Stimulated activated CD8-positive, alpha-beta memory T cell treated with anti-CD3 and anti-CD28 coated beads, Interleukin-4, amount 100 ng/mL, for 4 hours (primary cell): ENCODE measurements at places on chromosomes 1 and 21.

- DNase-seq, result no peak
Measured at GRCh38 chr1:210908791-210909190, 225.2 kb downstream of the KCNH1 start.

DNA sequence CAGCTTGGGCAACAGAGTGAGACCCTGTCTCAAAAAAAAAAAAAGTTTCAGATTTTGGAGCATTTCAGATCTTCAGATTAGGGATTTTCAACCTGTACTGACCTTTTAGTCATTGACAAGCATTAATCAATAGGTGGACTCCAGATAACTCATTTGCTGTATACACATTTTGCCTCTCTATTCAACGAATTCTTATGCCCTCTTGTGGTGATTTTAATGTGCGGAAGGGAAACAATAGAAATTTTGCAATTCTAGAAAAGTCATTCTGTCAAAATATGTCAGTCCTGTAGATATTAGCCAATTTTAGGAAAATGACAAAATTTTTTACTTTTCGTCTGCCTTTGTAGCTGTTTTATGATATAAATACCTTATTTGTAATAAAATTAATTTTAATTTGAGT, 11.6 kb upstream of the OR2G2 start:
- DNase-seq, result no peak

DNA sequence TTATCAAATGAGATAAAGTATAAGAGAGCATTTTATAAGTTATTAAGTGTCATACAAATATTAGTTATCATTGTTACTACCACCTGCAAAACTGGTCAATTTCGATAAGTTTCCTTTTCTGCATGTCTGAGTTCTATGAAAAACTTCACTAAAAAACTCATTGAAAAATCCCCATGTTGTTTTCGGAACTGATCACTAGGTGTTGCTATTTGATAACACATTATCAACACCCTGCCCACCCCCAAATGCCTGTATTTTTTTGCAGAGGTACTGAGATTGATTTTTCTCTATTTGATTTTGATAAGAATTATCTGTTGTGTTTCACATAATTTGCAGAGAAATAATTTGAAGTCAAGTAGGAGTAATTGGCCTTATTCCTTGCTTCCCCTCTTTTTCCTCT, 22.1 kb upstream of the DISP1 start:
- no peak for DNase-seq

DNA sequence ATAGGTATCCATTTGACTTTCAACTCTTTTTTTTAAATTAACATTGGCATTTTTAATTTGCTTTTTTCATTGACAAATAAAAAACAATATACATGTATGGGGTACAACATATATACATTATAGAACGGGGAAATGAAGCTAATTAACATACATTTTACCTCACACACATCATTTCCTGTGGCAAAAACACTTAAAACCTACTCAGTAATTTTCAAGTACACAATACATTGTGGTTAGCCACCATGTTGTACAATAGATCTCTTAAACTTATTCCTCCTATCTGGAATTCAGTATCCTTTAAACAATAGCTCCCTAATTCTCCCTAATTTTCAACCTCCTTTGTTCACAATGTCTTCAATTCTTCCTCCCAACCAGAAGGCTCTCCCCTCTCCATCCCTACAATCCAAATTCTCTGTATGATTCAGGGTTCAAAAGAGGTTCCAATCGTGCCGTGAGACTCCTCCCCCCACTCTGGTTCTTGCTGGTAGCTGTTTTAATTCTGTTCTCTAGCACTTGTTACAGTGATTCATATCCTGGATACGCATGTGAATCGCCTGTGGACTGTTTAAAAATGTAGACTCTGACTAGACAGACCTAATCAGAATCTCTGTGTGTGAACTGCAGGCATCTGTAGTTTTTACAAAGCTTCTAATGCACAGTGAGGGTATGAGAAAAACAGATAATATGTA, 87.6 kb upstream of the DUSP10 start:
- DNase-seq, result no peak

DNA sequence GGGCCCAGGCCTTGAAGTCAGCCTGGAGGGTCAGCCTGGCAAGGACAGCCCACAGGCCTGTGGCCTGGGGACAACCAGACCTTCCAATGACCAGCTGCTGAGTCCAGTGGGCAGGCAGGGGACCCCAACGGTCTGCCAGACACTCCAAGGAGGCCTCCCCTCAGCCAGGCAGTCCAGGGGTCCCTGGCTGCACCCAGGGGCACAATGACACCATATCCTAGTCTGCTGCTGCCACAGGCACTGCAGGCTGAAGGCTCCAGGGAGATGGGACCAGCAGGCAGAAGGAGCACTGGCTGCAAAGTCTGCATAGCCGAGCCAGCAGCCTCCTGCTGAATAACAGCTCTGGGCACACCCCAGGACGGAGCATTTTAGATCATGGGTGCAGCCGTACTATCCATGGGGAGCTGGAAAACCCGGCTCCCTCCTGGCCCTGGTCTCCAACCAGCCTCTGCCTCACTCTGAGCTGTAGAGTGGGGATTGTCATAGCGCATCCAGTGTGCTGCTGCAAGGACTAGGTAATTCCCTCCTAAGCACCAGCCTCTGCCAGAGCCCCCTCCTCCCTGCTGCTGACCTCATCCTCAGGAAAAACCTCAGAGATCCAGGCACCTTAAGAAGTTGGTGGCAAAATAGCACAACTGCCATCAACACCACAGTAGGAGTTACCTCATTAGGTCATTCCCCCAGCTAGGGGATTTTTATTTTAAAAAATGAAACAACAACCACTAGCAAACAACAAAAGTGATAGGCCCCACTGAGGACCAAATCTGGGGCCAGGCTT, 4.8 kb upstream of the LAPTM5 start:
- DNase-seq, result no peak

GRCh38 chr1:116587501-116588227, 16.8 kb upstream of the CD58 start:
- no peak for DNase-seq

DNA sequence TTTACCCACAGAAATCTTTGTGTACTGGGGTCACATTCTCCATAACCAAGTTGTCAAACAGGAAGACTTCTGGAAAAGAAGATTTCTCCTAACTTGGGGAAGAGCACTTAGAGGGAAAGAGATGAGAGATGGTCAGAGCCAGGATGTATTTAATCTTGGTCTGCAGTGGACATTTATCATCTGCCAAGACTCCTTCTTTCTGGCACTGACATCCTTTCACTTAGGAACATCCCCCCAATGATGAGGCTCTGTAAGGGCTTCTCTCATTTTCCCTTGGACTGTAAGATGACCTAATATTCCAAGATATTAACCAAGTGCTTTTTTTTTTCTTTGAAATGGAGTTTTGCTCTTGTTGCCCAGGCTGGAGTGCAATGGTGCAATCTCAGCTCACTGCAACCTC, 39.3 kb upstream of the IGSF3 start:
- DNase-seq, result no peak

DNA sequence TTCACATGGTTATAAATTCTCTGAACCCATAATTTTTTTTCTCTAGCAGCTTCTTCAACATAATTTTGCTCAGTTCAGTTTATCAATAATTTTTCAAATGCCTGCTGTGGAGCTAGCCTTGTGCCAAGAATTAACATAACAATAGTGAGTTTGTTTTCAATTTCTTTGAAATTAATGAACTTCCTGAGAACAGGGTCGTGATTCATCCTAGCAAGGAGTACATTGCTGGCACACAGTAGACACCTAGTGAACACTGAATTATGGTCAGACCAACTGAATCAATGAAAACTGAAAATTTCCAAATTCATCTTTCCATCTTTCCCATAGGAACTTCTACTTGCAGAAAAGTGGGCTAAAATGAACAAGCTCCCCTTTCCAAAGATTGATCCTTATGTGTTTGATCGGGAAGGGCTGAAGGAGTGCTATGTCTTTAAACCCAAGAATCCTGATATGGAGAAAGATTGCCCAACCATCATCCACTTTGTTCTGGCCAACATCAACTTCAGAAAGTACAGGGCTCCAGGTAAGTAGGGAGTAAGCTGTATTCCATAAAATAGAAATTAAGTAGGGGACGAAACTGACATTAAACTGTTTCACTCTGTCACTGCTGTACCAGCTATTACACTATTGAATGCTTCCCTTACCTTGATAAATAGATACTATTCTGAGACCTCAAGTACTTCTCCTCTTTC, 148.7 kb downstream of the PLA2G4A start:
- DNase-seq, result no peak

DNA sequence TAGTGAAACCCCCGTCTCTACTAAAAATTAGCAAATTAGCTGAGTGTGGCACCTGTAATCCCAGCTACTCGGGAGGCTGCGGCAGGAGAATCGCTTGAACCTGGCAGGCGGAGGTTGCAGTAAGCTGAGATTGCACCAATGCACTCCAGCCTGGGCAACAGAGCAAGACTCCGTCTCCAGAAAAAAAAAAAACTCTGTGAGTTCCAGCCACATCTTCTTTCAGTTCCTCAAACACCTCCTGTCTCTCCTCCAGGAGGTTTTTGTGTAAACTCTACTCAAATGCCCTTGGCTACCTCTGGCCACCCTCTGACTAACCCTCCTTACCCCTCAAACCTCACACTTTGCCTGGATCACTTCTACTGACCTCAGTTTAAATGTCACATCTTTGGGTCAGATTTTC, 38.1 kb downstream of the RCSD1 start:
- no peak for DNase-seq
